ENCODE measurements at places on chromosomes 7 and 10.

DNA sequence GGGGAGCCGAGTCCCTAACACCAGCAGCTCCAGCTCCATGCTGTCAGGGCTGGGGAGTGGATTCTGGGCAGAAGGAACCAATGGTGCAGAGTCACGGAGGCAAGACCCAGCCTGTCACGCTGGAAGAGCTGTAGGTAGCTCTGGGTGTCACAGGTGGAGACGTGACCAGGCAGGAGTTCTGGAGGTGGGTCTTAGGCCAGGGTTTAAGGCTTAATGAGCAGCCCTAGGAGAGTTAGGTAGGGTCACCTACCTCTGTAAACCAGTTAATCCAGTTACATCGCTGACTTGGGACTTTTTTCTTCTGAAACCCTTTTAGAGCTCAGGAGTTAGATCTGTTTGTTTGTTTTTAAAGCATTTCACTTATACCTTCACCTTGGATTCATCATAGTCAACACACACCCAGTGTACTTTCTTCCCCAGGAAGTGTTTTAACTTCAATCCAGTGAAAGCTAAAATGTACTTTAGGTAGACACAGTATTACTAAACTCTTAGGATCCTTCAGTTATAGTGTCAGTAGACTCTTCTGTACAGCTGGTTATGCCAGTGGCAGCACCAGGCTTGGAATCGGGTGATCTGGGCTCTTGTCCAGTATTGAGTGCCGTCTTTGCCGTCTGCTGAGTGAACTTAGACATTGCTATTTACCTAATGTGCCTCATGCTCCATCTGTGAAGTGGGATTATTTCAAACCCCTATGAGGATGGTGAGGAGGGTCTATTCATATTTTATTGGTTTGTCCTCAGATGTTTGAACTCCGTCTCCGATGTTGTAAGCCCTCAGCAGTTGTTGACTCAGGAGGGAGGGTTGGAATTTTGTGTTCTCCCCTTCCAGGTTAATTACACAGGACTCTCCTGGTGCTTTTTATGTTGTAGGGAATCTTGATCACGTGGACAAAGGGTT, 31.0 kb downstream of the TACR2 start:
- DNase-seq: no peak

DNA sequence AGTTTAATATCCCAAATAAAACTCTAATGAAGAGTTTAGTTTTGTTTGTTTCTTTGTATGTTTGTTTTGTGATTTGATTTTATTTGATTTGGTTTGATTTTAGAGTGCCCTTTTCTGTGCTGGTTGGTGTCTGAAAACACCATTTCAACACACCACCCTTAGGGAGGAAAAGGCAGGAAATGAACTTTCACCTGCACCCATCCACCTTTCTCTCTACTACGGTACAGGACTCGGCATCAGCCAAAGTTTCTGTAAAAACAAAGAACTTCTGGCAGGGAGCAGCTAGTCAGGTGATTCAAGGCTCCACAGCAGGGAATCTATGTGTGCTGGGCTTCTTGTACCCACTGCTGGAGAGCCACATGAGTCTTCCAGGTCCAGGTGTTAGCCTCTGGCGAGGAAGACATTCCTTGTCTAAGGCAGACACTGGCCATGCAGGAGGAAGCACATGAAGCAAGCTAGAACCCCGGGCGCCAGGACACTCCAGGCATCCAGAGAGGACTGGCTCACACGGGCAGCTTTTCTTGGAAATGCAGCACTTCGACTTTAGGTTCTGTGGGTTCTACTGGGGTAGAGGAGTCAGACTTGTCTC, 22.1 kb upstream of the STK17A start:
- no peak for DNase-seq

DNA sequence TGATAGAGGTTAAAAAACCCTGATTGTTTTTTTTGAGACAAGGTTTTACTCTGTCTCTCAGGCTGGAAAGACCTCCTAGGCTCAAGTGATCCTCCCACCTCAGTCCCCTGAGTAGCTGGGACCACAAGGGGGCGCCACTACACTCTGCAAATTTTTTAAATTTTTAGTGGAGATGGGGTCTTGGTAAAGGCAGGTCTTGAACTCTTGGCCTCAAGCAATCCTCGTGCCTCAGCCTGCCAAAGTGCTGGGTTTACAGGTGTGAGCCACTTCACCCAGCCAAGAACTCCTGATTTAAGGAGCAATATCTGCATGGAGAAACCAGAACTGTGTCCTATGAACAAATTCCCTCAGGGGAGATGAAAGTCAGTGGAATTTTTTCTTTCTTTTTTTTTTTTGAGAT, 7.3 kb upstream of the KLHDC10 start:
- DNase-seq: peak; percentile 31

DNA sequence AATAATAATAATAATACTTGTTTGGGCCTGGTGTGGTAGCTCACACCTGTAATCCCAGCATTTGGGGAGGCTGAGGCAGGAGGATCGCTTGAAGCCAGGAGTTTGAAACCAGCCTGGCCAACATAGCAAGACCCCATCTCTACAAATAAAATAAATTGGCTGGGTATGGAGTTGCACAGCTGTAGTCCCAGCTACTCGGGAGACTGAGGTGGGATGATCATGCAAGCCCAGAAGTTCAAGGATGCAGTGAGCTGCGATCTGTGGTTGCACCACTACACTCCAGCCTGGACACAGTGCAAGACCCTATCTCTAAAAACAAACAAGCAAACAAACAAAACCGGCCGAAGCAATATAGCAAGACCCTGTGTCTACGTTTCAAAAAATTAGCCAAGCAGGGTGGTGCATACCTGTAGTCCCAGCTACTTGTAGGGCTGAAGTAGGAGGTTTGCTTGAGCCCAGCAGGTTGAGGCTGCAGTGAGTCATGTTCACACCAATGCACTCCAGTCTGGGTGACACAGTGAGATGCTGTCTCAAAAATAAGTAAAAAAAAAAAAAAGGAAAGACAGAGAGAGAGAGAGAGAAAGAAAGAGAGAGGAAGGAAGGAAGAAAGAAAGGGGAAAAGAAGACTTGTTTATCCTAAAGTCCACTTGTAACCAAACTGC, 85.6 kb upstream of the KDM7A start:
- DNase-seq: no peak

DNA sequence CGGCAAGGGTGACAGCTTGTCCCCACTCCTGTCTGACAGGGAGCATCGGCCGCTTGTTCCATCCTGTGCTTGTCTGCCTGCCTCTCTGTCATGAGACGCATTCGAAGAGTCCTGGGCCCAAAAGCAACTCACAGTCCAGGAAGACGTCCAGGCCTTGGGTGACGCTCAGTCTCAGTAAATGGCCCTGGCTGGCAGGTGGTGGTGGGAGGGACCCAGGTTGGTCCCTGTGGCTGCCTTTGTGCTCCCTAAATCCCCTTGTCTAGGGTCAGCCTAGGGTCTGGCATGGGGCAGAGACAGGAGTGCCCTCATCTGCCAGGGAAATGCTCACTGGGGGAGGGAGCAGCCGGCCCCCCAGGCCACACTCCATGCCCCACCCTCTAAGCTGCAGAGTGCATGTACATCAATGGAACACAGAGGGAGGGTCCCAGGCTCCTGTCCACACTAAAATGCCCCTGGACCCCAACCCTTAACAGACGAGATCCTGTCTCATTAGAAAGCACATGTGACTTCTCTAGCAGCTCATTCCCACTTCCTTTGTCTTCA, 295.2 kb upstream of the ZNF32 start:
- DNase-seq: no peak

DNA sequence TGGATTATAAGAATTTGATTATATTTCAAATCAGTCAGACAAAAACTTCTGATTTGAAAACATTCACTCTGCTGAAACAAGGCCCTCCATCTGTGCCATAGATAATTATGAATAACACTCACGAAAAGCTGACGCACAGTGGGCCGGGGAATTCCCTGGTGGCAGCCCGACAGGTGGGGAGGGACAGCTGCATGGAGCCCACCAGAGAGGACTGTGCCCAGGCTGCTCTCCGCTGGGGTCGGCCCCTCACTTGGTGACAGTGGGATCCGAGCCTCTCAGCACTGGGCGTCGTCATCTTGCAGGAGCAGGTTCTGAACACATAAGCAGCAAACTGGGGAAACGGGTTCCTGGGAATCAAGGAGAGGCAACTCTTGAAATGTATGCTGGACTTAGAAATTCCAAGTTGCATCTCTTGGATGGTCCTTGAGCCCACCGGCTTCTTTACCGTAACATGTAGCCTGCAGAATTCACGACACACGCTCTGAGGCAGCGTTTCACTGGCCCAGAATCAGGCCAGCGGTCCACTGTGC, 41.4 kb downstream of the AFAP1L2 start:
- DNase-seq: no peak

GRCh38 chr7:153675131-153675530, 377.1 kb upstream of the DPP6 start:
- DNase-seq: no peak

DNA sequence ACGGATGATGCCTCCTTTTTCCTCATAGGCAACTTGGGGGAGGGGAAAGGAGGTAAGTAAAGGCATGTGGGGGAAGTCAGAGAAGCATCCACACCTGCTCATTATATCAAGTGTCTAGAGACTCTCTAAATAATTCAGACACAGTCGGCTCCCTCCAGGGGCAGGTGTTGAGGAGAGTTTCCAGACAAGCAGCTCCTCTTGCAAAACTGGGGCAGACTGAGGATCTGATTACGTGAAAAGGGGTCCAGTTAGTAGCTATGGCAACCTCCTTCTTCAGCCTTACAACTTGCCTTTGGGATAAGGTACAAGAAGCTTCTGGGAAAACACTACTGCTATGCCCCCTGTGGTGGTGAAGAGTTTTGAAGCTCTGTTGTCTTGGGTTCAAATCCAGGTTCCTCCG, 39.0 kb upstream of the SORBS1 start:
- DNase-seq: no peak

DNA sequence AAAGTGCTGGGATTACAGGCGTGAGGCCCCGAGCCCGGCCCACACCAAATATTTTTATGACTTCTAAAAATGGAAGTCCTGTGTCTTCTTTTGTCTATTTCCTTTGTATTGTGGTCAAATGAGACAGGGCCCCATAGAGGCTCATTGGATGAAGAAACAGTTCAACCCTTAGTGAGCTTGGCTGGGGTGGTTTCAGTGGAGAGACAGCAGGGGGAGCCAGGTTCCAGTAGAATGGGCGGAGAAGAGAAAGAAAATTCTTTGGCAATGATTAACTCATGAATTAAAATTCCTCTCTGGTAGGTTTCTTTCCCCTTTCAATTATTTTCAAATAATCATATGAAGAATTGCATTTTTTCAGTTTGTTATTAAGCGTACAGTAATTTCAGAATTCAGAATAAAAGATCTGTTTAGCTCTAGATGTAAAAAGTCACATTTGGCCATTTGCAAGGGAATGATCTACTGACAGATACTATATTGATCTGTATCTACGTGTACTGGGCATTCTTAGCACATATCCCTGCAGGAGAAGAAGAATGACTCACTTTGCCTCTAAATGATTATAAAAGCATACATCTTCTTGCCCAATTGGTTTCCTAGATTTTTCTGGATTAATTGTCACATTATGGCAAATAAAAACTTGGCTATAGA, 43.2 kb downstream of the PNLIPRP3 start:
- DNase-seq: peak; percentile 44

DNA sequence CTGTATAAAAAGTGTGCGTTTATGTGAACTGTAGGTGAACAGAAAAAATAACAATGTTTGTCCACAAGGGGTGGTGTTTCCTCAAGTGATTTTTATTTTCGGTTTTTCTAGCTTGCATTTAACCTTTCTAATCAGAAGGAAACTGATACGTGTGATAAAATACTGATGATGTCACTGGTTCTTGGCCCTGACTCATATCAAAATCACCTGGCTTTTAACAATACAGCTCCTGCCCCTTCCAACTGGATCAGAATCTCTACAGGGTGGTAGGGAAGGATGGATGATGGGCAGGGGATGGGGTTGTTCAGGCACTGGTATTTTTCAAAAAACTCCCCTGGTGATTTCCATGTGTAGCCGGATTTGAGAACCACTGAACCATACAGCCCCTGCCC, 10.9 kb downstream of the NPFFR1 start:
- DNase-seq: peak; percentile 61

DNA sequence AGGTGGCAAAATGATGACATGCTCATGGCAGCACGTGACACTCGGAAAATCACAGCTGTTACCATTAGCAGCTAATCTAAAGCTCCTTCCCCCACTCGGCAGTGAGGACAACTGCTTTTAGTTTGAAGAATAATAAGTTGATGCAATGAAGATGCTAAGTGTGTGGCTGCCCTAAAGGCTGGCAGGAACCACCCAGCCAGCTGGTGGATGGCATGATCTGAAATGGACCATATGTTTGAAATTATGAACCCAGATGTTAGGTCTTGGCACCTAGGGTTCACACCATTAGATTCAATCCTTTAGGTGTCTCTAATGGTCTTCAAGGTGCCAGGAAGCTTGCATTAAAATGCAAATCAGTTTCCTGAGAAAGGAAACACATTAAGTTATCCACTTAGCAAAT, 230.1 kb downstream of the WDR11 start:
- no peak for DNase-seq

DNA sequence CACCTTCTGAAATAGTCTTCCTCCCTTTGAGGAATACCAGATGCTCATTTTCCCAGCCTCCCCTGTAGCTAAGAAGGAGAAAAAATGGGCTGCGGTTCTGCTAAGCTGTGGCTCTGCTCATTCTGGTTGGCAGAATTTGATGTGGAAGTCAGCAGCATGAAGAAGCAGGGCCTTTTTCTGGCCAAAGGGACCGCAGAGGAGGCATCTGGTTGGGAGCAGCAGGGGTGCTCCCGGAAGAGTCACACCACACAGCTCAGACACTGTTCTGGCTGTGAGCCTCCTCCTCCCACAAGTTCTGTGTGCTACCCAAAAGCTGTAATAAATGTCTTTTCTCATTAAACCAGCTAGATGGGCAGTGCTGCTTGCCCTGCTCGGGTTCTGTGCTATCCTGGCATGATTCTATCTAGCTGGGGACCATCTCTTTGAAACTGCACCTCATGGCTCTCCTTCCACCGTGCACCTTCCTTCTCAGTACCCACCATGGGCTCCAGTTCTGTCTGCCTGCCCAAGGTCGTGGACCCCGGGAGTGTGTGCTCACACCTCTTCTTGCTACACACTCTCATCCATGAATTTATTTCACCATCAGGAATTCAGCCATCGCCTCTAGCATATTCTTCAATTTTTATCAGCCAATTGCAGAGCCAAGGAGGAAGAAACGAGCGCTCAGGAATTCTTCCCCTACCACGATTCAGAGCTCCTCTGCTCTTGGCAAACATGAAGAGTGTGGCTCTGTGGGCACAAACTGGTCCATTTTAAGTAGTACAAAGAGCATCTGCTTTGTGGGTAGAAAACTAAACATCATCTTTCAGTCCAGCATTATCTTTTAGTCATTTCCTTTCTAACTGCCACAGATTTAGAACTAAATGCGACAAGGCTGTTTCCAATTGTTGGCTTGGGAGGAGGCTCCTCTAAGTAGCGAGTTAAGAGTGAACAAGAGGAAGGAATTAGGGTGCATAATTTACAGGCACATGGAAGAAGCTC, 76.9 kb downstream of the FAM171A1 start:
- DNase-seq: peak; percentile 56

DNA sequence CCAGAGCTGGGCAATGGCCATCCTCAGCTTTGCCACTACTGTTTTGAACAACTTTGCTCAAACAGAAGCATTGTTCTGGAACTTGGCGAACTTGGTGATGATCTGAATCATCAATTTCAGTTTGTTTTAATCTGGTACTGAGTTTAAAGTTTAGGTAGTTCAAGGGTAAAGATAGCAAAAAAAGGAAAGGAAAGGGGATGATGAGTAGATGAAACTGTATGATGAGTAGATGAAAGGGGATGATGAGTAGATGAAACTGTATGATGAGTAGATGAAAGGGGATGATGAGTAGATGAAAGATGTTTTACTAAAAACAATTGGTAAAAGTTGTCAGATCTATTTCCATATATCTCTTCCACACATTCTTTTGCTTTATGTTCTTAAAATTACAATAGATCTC, 737.0 kb downstream of the LRMDA start:
- no peak for DNase-seq
